Osteocyte (in vitro differentiated cells): ENCODE measurements at places on chromosomes 5 and 9.

DNA sequence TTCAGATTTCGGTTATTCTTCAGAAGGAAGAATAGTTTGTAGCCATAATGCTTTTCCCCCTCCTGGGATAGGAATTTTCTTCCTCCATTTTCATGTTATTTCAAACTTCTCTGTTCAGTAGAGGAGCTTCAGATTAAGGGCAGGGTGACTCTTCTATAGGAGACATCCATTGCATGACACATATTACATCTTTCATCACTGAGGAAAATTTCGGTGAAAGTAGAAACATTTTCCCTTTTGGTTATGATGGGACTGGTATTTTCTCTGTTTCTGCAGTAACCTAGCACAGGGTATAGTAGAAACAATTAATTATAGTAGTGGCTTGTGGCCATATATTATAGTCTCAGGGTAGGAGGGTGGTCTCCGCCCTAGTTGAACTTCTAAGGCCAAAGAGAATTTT lies 1.1 kb downstream of the IPO11 start:
- no peak for DNase-seq

GRCh38 chr9:132160802-132161742 lies 786 bp upstream of the NTNG2 start:
- no peak for DNase-seq

- DNase-seq = no peak
These were observed 35.0 kb downstream of the TLR4 start for GRCh38 chr9:117739206-117739605.

- DNase-seq = no peak
These were observed 338.1 kb upstream of the SMC2 start for GRCh38 chr9:103755986-103756385.

DNA sequence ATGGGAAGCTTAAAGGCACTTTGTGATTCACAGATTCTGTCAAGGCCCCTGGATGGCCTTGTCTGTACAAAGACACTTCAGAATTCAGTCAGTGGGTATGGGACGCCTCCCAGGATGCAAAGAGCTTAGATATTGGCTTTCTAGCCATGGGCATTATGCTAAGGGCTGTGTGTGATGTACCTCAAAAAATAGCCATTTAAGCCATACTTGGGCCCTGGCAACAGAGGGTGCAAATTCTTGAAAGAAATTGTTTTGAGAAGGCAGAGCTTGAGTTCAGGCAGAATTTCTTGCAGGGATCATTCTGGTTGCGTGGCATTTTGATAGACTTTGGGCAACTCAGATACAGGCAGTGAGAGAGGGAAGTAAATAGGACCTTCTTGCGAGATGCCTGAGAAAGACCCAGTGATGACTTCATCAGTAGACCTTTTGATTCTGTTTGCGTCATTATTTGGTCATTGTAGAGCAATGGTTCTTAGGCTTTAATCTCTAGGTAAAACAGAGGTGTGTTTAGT lies 3.9 kb downstream of the CYFIP2 start:
- no peak for DNase-seq

DNA sequence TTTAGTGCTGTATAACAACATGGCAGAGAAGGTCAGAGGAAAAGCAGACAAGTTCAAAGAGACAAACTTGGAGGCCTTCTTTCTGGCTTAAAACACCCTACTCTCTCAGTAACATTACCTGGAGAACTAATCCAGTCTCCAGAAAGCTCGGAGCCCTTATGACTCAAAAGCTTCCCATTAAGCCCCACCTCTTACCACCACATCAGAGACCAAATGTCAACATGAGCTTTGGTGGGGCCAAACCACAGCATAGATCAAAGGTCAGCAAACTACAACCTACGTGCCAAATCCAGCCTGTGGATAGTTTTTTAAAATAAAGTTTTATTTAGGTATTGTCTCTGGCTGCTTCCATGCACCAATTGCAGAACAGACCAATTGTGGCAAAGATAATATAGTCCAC lies 589.9 kb downstream of the DNAH5 start:
- no peak for DNase-seq

GRCh38 chr9:115665519-115665918 lies 488.1 kb upstream of the PAPPA start:
- no peak for DNase-seq

GRCh38 chr5:132799392-132799791 lies 13.7 kb upstream of the SOWAHA start:
- DNase-seq = no peak

GRCh38 chr5:134327327-134327726 lies 39.6 kb downstream of the CDKL3 start:
- DNase-seq = no peak

DNA sequence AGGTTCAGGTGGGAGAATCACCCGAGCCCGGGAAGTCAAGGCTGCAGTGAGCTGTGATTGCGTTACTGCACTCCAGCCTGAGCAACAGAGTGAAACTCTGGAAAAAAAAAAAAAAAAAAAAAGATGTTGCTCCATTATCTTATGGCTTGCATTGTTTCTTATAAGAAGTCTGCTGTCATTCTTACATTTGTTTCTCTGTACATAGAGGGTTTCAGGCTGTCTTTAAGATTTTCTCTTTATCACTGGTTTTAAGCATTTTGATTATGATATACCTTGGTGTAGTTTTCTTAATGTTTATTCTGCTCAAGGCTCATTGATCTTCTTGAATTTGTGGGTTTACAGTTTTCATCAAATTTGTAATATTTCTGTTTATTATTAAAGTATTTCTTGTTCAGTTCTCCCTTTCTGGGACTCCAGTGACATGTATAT lies 35.2 kb downstream of the MVB12B start:
- no peak for DNase-seq

- DNase-seq = no peak
These were observed 58.6 kb downstream of the VCAN start for GRCh38 chr5:83530193-83530592.

GRCh38 chr9:126558051-126558665 lies 55.6 kb upstream of the LMX1B start:
- no peak for DNase-seq

DNA sequence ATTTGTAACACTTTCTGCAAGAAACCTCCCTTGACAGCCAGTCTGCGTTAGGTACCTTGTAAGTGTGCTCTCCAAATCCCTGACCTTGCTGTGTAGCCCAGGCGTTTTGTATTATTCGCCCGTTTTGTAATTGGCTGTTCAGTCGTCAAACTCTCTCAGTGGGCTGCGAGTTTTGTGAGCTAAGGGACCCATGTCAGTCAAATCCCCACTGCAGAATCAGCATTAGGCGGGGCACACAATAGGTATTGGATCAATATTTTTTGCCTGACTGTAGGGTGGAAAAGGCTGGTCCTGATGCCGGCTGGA lies 665 bp downstream of the DNAJC18 start:
- no peak for DNase-seq

DNA sequence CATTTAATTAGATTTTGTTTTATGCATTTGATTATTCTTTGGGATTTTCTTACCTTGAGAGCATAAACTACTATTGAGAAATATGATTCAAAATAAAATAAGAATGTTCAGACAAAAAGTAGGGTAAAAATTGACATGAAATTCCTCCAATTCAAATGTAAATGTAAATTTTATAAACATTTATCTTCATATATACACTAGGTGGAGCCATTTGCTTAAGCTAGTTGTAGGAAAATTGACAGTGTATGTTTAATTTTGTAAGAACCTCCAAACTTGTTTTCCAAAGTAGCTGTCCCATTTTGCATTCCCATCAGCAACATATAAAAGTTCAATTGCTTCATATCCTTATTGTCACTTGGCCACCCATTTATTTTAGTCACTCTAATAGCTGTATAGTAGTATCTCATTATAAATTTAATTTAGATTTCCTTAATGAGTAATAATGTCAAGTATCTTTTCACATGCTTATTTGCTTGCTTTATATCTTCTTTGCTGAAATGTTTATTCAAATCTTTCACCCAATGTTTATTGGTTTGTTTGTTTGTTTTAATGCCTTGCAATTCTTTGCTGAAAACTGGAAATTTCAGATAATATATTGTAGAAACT lies 37.6 kb upstream of the SLCO6A1 start:
- DNase-seq = no peak

GRCh38 chr5:54867310-54867944 lies 118.0 kb downstream of the ESM1 start:
- no peak for DNase-seq

GRCh38 chr9:21688108-21689102 lies 114.0 kb upstream of the MTAP start:
- DNase-seq = no peak

- DNase-seq = no peak
These were observed 172.4 kb downstream of the SYK start for GRCh38 chr9:90974016-90974415.

- DNase-seq = no peak
These were observed 1.0 kb upstream of the PTCH1 start for GRCh38 chr9:95517559-95518425.

DNA sequence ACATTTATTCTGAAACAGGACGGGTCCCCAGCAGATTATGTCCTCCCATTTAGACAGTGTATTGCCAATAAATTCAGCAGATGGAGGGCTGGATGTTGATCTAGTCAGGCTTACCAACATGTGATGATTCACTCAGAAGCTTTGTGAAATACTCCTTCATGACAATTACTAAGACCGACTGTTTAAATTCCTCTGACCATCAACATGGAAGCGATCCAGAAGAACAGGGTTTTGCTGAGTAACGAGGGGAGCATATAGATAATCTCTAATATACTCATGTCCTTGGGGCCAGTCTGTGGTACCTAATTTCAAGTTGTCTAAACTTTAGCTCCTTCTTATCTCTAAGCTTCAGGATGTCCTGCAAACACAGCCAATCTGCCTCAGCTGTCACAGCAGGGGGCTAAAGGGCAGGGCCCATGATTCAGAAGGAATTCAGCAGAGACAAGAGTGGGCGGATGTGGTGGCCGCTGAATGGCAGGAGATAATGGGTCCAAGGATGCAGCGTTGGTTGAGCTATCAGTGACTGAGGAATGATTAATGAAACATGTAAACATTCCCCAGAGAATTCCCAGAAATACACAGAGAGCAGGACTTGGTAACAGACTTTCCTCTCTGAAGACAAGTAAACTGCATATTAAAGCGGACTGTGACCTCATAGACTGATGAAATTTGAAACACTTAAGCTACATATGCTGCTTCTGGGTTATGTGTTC lies 109.4 kb downstream of the ANKRD55 start:
- peak; percentile 88 for DNase-seq

- no peak for DNase-seq
These were observed 787.7 kb upstream of the CDH6 start for GRCh38 chr5:30405821-30406220.

DNA sequence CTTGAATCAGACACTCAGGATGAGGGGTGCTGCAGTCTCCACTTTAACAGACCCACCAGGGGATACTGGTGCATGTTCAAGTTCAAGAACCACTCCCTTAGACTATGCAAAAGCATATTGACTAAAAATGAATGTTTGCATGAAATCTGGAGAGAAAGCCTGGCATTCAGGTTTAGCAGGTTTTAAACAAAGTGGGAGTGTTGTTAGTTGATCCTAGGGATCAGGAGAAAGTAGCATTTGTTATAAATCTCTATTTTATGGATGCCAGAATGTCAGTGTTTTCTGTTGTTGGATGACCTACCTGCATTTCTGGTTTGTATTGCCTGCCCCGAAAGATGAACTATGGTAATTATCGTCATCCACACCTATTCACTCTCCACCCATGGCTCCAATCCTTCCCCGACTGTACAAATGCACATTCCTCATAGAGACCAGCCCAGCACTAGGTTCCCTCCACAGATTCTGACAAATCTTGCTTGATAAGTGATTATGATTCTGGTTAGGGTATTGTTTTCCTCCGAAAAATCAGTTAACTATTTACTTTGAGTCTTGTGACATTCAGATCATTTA lies 17.2 kb downstream of the TMEM252 start:
- DNase-seq = no peak

DNA sequence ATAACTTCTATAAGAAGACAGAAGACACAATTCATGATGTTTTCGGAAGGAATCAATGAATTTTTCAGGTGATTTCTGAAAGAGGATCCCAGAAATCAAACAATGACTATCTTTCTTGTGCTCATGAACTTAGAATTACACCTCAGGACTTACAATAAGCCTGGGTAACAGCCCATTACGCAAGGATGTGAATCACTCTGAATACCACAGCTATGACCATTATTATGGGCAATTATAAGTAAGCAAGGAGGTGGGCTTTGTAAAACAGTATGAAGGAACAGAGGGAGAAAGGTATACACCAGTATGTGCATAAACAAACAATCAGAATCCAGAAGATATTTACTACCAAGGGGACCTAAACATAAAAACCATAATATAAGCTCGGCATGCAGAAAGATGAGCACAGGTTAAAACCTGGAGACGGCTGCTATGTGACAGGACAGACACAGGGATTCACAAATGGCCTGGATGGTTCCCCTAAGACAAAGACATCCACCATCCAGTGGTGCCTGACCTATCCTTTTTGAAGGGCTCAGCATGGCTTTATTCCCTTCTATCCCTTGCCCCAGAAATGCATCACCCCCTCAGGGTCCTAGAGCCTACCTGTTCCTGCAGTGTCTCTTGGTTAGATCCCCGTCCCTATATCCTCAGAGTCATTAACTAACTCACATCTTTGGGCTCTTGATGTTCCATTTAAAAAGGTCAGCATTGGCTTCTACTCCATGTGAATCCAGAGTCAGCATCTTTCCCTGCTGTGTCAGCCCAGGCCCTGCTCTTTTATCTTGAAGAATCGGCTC lies 21.8 kb upstream of the PPP2CA start:
- no peak for DNase-seq

DNA sequence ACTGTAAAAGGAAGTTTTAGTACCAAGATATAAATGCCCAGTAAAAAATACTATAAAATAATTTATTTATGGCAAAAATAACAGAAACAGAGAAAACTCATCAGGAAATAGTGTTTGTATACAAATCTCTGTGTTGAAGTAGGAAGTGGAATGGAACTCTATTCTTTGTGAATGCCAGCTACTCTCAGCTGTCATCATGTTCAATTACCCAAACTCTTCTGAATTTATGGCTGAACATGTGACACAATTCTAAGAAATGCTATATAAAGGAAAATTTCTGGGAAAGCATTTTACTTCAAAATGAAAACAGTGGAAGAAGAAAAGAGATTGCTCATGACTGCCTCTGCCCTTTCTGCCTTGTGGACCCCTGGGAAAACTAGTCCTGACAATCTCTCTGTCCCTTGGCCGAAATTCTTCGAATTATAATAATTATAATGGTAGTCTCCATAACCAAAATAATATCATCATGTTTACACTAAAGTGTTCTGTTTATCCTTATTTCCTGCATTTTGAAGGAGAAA lies 522.3 kb upstream of the ST8SIA4 start:
- no peak for DNase-seq

GRCh38 chr5:125215593-125215992 lies 469.2 kb upstream of the ZNF608 start:
- DNase-seq = no peak
